NCI-H2171 treated with DMSO at 0.1 percent for 48 hours (cell line): ENCODE measurements at places on chromosomes 7 and 10.

GRCh38 chr7:70698219-70698832, 433.6 kb upstream of the GALNT17 start:
- DNase-seq, result peak; percentile 81

DNA sequence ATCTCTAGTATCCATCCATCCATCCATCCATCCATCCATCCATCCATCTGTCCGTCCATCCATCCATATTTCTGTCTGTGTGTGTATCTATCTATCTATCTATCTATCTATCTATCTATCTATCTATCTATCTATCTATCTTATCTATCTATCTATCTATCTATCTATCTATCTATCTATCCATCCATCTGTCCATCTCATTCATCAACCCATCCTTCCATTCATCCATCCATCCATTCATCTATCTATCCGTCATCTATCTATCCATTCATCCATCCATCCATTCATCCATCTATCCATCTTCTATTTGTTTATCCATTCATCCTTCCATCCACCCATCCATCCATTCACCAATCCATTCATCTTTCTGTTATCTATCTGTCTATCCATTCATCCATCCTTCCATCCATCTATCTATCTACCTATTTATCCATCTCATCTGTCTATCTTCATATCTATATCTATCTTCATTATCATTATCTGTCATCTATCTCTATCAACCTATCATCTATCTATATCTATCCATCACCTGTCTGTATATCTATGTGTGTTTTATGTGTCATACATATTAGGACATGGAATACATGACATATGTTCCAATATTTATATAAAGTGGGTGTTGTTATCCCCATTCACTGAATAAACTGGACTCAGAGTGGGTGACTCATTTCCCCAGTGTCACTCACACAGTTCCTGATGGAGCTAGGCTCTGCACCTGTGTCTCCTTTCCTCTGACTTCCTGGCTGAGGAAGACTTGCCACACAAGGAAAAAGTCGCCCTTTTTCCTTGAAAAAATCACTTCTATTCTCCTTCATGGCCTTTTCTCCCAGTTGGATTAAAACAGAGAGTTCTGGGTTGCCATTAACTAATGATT, 200.1 kb downstream of the CCDC3 start:
- DNase-seq, result no peak

- DNase-seq, result no peak
Observed at GRCh38 chr10:11755512-11756263, 13.5 kb downstream of the ECHDC3 start.

GRCh38 chr10:132434405-132435005, 37.5 kb downstream of the PWWP2B start:
- DNase-seq, result peak; percentile 37

DNA sequence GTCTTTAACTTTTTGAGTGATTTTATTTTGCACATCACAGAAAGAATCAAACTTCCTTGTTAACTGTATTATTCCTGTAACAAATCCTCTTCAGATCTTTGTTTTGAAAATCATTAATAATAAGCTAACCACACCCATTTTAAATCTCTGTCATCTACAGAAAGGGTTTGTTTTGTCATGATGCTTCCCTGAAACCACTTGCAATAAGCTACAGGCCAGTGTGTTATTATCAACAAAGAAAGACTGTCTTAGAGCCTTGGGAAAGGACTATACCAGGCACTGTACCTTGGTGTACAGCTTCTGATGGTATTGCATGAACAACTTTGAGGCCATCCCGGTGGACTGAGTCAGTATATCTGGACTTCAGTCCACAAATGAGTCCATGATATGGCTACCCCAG, 145.3 kb upstream of the FAM3C start:
- no peak for DNase-seq

DNA sequence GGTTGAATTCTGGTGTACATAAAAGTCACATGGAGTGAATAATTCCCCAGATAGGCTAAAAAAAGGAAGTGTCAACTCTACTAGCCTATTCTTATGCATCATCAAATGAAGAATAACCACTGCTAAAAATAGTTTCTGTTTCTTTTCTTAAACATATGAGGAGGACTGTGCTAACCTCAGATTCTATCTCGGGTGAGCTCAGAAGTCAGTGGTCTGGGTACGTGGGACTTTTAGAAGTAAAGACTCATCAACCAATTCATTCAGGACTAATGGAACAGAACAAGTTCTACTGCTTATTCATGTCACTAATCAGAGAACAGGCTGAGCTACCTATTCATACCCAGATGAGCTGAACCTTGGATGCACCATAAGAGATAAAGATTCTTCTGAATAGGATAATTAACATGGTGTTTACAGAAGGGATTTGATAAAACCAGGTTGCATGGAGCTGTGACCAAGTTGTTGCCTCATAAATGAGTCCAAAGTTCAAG, 9.5 kb upstream of the ASAH2 start:
- no peak for DNase-seq

DNA sequence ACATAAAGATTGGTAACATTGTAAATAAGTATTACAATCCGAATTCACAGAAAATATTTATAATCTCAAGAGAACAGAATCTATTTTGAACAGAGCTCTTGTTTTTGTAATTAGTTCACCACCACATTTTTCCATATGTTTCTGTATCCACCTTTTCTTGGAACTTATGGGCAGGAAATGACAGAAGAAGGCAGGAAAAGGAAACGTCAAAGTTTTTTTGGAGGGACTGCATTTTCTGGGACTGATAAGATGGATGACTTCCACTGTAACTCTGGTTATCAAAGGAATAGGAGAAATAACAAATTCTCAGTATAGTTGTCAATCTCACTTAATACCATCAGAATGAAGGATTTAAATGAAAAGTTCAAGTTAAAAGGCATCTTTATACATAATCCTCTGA, 75.1 kb upstream of the SMNDC1 start:
- no peak for DNase-seq

GRCh38 chr10:62080905-62081304, 179.4 kb downstream of the ARID5B start:
- no peak for DNase-seq

GRCh38 chr10:132724446-132724845, 61.5 kb downstream of the NKX6-2 start:
- no peak for DNase-seq

DNA sequence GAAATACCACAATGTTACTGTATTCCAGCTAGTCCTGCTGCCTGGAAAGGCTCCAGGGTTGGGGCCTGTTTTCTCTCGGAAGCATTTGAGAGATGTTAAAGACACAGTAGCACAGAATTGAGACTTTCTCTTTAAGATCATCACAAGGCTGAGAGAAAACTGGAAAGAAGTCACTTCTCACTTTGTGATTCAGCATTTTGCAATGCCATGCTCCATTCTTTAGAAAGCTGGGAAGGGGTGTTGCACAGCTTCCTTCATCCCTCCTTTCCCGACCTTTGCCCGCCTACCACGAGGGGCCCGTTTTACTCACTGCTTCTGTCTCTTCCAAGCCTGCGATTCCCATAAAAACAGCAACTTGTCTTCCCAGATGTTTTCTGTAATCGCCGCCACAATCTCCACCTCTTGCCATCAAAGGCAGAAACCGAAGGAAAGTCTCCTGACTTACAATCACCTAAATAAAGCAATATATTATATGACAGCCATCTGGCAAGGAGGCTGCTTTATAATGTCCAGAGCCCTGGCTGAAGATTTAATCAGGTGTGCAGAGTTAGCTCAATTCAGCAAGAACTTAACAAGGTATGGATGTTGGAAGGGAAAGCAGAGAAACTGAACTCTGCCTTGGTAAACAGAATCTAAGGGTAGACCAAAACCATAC, 18.9 kb downstream of the NOD1 start:
- DNase-seq, result no peak

GRCh38 chr7:83704564-83704963, 55.6 kb upstream of the SEMA3E start:
- no peak for DNase-seq

GRCh38 chr10:61169294-61169693, 225.3 kb upstream of the RHOBTB1 start:
- no peak for DNase-seq

GRCh38 chr7:5635461-5636445, 145.7 kb downstream of the RNF216 start:
- no peak for DNase-seq

DNA sequence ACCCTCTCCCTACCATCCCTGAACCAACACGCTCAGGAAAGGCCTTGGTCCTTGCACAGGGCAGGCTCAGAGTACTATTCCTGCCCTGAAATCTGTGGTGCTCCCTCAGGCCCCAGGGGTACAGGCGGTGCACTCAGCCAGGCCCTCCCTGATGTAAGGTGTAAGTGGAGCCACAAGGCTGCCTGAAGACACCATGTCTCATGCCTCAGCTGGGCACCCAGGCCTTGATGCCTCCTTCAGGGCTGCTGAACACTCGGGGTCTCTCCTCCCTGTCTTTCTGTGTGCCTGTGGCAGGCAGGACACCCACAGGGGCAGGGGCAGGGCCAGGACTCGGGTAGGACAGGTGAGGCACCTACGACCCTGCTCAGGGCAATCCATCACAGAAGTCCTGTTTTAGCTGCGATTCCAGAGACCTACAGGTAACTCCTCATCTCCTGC, 22.9 kb upstream of the ANTXRL start:
- no peak for DNase-seq

DNA sequence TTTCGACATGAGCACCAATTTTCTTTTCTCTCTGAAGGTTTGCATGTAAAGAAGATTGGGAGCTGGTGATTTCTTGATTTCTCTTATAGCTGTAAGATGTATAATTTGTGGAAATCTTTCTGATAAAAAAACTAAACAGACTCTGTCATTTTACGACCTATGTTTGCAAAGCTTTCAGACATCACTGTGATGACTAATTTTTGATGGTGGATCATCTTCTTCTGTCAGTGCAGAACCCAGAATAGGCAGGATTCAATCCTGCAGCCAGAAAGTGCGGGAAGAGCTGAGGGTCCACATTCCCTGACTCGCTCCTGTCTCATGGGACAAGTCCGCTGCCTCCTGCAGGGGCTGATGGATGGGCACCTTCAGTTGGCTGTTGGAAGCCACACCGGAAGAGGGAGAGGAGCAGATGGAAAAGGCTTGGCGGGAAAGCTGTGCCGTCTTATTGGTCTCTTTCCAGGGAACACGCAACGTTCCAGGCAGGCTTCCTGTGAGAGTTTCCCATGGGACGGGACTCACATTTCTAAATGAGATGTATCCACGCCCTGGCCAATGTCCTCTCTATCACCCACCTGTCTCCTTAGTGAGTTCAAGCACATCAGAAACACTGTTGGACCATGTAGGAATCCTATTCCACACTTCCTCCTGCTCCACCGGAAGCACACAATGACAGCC, 186.9 kb downstream of the PRPF18 start:
- no peak for DNase-seq

DNA sequence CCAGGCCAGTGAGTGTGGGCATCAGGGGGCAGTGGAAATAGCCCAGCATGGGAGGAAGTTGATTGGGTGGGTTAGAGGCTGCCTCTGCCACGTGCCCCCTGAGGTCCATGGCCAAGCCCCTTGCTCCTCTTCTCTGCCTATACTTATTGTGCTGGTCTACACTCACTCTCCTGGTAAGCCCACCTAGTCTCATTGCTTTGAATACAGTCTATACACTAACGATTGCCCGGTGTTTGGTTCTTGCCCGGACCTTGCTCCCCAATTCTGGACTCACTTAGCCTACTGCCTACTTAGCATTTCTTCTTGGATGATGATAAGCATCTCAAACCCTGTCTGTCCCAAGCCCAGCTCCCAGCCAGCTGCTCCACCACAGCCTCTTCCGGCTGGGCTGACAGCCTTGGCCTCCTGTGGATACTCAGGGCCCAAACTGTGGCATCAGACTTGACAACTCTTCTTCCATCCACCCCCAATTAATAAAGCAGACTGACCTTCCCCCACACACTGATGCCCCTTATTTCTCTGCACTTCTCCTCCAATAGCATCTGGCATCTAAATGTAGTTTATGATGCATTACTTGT, 10.1 kb downstream of the LRRC18 start:
- no peak for DNase-seq

- peak; percentile 79 for DNase-seq
Observed at GRCh38 chr7:22559829-22560489, 60.0 kb upstream of the STEAP1B start.

DNA sequence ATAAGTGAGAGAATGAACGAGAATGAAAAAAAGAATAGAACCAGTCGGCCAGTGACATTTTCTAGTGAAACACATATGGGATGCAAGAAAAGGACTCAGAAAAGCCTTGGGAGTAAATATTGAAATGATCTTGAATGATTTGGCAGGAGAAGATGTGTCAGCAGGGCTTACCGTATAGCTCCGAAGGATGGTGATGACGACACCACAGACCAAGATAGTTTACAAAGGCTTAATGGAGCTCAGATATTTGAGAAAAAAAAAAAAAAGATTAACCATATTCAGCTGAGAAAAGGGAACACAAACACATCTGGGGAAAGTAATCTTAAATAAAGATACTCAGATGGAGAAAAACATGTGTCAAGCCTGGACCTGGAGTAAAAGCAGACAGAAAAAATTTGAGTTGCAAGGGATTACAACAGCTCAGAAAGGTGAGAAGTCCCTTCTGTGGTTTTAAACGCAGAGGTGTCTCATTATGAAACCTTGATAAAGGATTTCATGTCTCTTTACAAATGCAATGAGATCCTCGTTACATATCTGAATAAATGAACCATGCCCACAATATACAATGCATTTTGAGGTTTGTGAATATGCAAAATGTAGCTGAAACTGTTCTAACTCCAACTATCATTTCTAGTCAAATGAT, 36.0 kb downstream of the DNAJB9 start:
- DNase-seq, result peak; percentile 17

DNA sequence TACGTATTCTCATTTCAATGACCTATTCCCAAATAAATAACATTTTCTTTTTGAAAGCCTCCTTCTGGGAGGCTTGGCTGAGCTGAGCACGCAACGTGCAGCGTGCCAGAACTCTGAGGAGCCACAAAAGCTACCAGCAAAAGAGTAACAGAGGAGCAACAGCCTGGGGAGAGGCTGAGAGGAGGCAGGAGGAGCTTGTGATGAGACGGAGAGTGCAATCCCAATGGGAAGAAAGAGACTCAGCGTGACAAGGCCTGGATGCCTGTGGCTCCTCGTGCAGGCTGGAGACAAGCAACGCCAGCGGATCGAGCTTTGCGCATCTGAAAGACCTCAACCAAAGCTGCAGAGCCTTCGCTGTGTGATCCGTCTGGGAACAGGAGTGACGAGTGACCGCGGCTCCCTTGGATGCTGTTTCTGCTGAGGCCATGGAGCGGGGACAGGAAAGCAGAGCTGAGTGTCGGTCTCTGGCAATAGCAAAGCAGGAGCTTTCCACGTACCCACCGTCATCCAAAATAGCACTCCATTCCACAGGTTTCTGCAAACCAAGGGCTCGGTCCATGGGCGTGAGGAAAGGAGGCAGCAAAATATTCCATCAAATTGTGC, 171.7 kb upstream of the PFKP start:
- no peak for DNase-seq

- no peak for DNase-seq
Observed at GRCh38 chr7:106720641-106721040, 59.7 kb upstream of the CCDC71L start.

DNA sequence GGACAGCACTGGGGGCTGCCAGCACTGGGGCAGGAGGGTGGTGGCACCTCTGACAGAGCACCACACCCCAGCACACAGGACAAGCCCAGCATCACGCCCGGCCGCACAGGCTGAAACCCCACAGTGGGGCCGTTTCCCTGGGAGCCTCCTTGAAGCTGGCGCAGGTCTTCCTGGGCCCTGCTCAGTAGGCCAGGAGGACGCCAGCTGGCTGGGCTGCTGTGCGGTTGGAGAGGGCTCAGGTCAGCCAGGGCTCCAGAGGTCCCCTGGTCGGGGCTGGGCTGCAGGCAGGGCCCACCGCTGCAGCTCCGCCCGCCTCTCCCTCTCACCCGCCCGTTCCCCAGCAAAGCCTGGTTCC, 137.3 kb downstream of the TCERG1L start:
- no peak for DNase-seq
